Umbilical cord (tissue), 2 donors: ENCODE measurements at places on chromosomes 2 and 18. TPM values are rescaled to one million over a fixed set of nuclear protein-coding genes. Genes with fewer than 3 reads are reported as not detected.
A peak's percentile ranks its signal among the peaks of the same experiment; 100 is the strongest.

EPG5 gene
- 23.8 TPM for total RNA-seq

NT5C1B gene
- 4.3 TPM for total RNA-seq

HOXD8 gene
- total RNA-seq: 8.7 TPM

GRCh38 chr18:41643427-41643826 lies 311.6 kb upstream of the PIK3C3 start:
- no peak for DNase-seq

DNA sequence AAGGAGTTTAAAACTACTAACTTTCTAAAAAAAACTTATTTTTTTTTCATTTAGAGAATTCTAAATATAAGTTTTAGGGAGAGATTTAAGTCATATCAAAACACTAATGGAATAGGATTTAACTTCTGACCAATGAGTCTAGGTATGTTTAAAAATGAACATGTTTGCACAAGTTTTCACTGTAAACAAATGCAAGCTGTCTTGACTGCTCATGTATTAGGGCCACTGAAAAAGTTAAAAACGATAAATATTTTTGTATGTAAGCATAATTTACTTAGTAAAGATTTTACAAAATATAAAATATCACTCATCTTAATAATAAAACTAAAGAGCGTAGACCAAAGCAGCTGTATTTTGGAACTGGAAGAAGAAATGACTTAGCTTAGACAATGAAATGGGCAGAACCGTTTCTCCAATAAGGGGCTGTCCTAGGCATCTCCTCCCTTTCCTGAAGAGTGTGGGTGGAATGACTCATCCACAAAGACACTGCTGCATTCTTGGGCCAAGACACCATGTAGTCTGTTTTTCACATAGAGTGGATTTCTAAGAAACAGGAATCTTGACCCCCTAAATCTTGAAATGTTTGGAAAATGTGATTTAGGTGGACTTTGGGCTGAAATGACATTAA lies 118.8 kb downstream of the MEP1B start:
- DNase-seq: peak; percentile 52
